ENCODE measurements at places on chromosomes 4 and X.
A peak's percentile ranks its signal among the peaks of the same experiment; 100 is the strongest.

DNA sequence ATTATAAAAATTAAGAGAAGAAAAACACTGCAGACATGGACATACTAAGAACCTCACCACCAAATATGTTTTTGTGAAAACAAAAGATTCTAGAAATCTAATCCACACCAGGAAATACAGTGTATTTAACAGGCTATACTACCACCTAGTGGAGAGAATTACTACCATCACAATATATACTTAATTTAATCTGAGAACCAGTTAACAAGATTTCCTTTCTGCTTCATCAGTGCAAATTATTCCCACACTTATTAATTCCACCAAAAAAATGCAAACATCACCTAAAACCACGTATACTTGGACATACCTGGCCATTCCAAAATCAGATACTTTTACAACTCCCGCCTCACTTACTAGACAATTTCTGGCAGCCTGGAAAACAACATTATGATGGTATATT, 7.0 kb upstream of the TXK start:
- peak; percentile 55 for DNase-seq

- DNase-seq, result no peak
Measured at GRCh38 chr4:172660251-172660650, 508.4 kb upstream of the GALNT7 start.

DNA sequence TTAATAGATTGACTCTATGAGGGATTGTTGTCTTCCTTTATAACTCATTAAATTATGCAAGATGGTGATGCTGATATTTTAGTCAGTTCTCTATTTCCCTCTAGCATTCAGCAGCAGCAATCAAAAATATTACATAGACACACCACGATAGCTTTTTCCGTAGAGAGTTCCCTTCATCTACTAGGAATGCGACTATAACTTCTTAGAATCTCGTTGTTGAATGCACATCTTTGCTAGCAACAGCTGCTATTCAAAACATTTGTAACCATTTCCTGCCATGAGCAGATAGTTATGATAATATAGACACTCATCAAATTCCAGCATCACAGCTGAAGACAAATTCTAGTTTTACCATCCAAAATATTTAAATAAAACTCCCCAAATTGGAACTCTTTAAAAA, 147.4 kb upstream of the FGF13 start:
- peak; percentile 74 for DNase-seq

- peak; percentile 62 for DNase-seq
Measured at GRCh38 chr4:56870946-56871345, 36.8 kb upstream of the REST start.

GRCh38 chr4:2259541-2260343, 2.2 kb downstream of the MXD4 start:
- no peak for DNase-seq

DNA sequence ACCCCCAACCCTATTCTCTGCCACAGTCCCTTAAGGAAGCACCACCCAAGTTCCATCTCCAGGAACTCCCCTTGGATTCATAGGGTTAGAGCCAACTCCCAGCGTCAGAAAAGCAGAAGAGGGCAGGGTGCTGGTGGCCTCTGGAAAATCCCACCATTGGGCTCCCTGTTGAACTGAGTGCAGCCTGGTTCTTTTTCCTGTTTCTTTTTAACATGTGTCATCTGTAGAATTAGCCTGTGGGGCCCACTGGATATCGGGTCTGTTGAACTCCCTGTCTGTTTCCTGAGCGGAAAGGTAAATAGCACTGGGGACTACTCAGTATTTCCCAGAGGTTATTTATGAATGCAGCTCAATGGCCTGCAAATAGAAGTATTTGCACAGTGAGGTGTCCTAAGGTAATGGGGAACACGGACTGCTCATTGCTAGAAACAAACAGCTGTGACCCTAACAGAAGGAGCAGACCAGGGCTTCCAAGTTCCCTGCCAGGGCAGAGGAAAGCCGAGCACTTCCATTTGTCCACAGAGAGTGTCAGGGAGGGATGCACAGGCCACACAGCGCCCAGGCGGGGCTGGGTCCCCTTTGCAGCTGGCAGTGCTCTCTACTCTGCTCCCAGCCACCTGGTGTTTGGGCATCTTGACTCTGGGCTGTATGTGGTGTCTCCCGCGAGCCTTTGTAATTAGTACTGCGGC, 102.6 kb downstream of the FHDC1 start:
- no peak for DNase-seq

- DNase-seq, result peak; percentile 52
Measured at GRCh38 chr4:76585897-76586360, 150.9 kb downstream of the SHROOM3 start.

- peak; percentile 59 for DNase-seq
Measured at GRCh38 chrX:149497626-149498025, 7.5 kb downstream of the IDS start.

GRCh38 chrX:69255441-69256290, 90.4 kb upstream of the PJA1 start:
- DNase-seq, result no peak

DNA sequence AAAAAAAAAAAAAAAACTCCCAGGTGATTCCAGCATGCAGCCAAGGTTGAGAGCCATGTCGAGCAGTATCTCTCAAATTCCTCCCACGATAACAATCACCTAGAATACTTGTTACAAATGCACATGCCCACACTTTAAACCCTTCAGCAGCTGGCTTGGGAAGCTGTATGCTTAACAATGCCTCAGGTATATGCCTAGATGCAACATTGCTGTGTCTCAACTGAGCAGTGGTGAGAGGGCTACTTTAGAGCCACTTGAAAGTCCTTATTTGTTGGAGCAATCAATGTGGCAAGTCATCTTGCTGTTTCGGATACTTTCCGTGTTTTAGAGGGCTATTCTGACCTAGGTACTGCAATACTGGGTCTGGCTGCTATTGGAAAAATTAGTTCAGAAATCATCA, 487.4 kb downstream of the INPP4B start:
- DNase-seq, result no peak

- peak; percentile 5 for DNase-seq
Measured at GRCh38 chr4:163070023-163070422, 96.7 kb downstream of the NAF1 start.

- peak; percentile 88 for DNase-seq
Measured at GRCh38 chr4:111628437-111628836, 516.8 kb upstream of the FAM241A start.

DNA sequence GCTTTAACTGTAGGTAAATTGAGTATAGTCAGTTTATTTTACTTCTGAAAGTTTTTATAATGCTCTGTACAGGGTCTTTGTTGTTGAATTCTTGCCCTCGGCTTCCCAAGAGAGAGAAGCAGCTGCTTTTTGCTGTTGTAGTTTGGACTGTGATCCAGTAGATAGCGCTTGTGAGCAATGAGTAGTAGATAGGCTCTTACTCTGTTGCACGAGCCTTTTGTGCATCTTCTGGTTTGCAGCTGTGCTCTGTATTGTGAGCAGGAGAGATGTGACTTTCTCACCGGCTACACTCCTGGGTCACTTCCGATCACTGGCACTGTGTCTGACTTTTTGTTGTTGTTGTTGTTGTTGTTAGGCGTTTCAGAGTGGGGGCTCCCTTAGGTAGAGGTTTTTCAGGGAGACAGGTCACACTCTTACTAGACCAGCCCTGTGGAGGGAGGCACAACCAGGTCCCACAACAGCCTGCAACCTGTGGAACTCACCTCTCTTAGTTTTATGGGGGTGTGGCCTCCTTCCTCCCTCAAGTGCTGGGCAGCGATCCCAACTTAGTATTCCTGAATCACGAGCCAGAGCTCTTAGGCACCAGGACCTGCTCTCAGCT, 822.1 kb upstream of the GALNTL6 start:
- peak; percentile 36 for DNase-seq

- peak; percentile 88 for DNase-seq
Measured at GRCh38 chr4:40916218-40916555, 166.4 kb downstream of the NSUN7 start.

- DNase-seq, result no peak
Measured at GRCh38 chr4:3666263-3666662, 99.9 kb upstream of the ADRA2C start.

- no peak for DNase-seq
Measured at GRCh38 chrX:41707218-41707617, 16.8 kb upstream of the GPR82 start.

DNA sequence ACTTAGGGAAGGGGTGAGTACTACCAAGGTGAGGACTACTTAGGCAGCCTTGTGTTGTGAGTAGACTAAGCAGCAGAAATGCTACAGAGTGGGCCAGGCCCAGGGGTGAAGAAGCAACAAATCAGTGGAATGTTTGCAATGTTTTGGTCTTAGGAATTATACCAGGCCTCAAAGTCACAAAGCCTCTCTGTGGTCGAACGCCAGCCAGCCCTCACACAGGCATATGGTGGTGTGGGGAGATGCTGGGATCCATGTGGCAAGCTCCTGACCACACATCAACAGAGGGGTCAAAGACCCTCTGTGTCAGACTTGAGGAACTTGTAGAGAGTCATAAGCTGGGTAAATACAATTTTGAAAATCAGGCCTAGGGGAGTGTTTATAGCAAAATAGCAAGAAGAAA, 153.8 kb upstream of the KLF3 start:
- peak; percentile 1 for DNase-seq

GRCh38 chrX:132983496-132983895, 25.1 kb upstream of the HS6ST2 start:
- DNase-seq, result no peak

- no peak for DNase-seq
Measured at GRCh38 chrX:136170139-136170800, 22.9 kb downstream of the FHL1 start.

DNA sequence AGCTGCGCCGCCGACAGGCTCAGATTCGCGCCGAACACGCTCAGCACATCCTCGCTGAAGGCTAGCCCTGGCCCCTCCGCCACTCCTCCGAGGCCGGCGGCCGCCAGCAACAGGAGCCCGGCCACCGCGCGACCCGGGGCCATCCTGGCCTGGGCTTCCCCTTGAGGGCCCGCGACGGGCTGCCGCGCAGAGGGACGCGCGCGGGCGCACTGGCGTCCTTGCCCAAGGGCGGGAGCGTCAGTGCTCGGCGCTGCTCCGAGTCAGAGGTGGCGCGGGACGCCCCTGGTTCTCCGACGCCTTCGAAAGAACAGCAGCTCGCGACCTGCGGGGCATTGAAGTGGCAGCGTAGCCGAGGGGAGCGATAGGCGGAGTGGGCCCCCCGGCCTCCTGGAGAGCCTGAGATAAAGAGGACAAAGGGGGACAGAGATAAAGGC, 745 bp downstream of the SLC39A8 start:
- DNase-seq, result peak; percentile 36

DNA sequence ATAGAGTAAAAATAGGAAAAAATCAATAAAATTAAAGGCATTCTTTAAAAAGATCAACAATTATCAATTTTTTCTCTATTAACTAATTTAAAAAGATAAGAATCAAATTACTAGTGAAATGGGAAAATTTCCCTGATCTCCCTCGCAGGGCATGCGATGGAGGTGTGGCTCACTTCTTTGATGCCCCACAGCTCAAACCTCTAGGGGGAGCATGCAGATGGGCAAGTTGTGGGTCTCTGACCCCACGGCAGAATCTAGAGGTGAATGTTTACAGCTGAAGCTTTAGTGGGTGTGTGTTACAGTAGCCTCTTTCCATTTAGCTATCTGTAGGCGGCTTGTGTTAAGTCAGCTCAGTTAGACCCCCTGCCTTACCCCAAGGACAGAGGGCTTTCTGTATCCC, 1348.8 kb downstream of the PCDH18 start:
- no peak for DNase-seq

DNA sequence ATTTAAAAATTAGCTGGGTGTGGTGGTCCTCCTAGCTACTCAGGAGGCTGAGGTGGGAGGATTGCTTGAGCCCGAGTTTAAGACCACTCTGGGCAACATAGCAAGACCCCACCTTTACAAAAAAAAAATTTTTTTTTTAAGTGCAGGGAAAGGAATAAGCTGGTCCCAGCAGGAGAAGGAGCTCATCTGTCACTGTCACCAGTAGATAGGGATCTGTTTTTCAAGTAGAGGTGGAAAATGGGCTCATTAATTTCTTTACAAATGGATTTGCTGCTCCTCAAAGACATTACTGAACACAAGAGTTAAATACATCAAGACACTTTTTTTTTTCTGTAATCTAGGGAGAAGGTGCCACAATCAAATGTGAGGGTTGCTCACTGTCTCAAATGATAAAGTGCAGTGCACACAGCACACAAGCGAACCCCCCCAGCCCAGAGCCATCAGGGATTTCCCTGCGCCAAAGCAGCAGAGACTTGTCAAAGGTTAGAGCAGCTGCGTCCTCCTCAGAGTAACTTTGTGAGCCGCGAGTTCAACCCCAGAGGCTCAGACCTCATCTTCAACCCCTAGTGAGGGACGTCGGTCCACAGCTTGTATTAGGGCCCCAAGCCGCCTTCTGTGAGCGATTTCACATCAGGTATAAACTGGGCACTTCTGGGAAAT, 14.3 kb upstream of the MTNR1A start:
- DNase-seq, result no peak

DNA sequence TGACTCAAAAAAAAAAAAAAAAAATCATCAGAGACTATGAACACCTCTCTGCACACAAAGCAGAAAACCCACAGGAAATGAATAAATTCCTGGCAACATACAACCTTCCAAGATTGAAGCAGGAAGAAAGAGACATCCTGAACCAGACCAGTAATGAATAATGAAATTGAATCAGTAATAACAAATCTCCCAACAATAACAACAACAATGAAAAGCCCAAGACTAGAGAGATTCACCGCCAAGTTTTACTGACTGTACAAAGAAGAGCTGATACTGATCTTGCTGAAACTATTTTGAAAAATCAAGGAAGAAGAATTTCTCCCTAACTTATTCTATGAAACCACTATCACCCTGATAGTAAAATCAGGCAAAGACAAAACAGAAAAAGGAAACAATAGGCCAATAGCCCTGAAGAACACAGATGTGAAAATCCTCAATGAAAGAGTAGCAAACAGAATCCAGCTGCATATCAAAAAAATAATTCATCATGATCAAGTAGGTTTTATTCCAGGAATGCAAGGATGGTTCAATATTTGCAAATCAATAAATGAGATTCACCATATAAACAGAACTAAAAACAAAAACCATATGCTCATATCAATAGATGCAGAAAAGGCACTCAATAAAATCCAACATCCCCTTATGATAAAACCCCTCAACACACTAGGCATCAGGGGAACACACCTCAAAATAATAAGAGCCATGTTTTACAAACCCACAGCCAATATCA, 31.0 kb upstream of the PLK4 start:
- no peak for DNase-seq

DNA sequence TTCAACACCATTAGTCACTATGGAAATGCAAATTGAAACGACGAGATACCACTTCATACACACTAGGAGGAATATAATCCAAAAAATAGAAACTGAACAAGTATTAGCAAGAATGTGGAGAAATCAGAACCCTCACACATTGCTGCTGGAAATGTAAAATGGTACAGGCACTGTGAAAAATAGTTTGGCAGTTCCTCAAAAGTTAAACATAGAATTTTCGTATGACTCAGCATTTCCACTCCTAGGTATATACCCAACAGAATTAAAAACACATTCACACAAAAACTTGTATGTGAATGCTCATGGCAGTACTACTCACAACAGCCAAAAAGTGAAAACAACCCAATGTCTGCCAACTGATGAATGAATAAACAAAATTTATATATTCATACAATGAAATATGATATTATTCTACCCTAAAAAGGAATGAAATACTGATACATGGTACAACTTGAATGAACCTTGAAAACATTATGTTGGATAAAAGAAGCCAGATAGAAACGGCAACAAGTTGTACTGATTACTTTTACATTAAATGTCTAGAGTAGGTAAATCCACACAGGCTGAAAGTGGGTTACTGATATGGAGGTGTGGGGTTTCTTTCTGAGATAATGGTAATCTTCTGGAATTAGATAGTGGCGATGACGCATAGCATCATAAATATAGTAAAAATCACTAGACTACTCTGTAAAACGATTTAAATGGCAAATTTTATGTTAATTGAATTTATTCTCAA, 22.3 kb downstream of the TEC start:
- peak; percentile 60 for DNase-seq

- DNase-seq, result peak; percentile 71
Measured at GRCh38 chr4:108336076-108336475, 167.3 kb upstream of the LEF1 start.

All from fibroblast of skin of scalp (primary cell).